BE2C (cell line): ENCODE measurements at places on chromosomes 12 and 14.

- DNase-seq: no peak
Measured at GRCh38 chr14:105088812-105089745, 23.8 kb upstream of the GPR132 start.

DNA sequence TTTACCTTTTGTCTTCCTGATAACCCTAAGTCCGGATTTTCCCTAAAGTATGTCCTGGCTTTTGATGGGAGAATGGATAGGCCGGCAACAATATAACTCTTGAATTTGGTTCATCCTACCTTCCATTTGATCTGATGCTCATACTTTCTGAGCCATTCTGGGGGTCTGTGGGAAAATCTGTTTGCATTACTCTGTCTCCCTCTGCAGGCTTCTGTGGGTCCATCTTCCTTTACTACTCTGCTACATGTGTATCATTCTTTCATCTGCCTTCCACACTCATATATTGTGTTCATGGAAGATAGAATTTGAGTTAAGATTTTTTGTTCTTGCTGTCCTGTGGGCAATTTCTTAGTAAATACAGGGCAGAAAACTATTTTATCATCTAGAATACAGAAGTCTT, 101.5 kb downstream of the NAV3 start:
- no peak for DNase-seq

DNA sequence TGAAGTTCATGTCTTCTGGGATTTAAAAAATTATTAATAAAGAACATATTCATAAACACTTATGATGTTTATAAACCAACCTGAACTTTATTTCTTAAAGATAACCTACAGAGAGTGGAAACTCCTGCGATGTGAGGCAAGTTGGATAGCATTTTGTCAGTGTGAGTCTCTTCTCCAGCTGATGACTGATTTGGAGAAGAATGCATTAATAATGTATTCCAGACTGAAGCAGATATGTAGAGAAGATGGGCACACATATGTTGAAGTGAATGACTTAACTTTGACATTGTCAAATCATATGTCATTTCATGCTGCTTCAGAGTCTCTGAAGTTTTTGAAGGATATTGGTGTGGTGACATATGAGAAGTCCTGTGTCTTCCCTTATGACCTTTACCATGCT, 7.3 kb downstream of the HELB start:
- no peak for DNase-seq

DNA sequence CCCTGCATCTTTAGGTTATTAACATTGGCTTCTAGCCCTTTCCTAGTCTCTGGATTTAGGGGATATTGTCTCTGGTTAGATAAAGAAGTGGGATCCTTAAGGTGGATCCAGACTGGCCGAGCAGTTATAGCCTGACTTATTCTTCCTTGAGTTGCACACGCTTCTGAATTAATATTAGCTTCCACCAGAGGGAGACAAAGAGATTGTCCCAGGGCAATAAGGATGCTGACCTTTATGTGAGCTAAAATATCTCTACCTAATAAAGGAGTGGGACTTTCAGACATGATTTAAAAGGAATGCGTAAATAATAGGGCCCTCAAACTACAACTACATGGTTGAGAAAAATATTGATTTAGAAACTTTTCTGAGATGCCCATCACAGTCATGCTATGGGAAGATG, 139.7 kb downstream of the SLCO1B3 start:
- DNase-seq: no peak

DNA sequence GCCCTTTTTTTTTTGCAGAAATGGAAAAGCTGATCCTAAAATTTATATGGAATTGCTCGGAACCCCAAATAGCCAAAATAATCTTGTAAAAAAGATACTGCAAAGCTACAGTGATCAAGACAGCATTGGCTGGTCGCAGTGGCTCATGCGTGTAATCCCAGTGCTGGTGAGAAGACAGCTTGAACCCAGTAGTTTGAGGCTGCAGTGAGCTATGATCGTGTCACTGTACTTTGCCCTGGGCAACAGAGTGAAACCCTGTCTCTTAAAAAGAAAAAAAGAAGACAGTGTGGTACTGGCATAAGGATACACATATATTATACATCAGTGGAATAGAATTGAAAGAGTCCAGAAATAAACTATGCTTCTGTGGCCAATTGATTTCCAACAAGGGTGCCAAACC, 5.4 kb downstream of the ITGB7 start:
- DNase-seq: no peak

GRCh38 chr12:44889162-44889561, 13.0 kb upstream of the NELL2 start:
- no peak for DNase-seq

DNA sequence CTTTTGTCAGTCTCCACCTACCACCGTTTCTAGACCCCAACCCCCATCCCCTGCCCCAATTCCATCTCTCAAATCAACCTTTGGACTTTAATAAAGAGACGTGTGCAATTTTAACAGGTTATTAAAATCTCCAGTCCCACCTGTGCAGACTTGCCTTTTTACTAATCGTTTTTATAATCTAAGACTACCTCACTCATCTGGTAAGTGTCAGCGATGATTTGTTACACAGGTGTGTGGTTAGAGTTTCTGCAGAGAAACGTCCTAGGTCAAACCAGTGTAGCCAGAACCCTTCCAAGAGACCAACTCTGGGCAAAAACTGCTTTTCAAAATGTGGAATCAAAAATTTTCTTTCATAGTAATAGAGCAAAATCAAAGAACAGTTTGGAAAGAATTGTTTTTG, 60.4 kb upstream of the PELI2 start:
- DNase-seq: no peak

GRCh38 chr12:56206452-56207166, 15.1 kb downstream of the RNF41 start:
- peak; percentile 79 for DNase-seq

- no peak for DNase-seq
Measured at GRCh38 chr14:50624447-50624846, 43.7 kb downstream of the SAV1 start.

- DNase-seq: no peak
Measured at GRCh38 chr12:102323799-102324198, 126.2 kb upstream of the PMCH start.

DNA sequence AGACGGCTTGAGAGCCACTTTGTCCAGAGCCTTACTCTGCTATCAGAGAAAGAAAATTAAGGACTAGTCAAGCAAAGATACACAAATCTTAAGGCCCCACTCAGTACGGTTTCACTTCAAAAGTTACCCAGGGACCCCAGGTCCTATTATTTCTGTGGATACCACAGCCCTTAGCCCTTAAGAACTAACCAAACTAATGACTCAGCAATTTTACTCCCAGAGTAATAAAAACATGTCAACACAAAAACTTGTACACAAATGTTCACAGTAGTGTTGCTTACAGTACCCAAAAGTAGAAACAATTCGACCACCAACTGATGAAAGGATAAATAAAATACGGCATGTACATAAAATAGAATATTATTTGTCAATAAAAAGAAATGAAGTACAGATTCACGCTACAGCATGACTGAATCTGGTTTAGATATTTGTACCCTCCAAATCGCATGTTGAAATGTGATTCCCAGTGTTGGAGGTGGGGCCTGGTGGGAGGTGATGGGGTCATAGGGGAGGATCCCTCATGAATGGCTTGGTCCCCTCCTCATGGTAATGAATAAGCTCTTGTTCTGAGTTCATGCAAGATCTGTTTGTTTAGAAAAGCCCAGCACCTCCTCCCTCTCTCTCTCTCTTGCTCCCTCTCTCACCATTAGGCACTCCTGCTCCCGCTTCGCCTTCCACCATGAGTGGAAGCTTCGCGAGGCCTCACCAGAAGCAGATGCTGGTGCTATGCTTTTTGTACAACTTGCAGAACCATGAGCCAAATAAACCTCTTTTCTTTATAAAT, 30.5 kb downstream of the AREL1 start:
- no peak for DNase-seq

DNA sequence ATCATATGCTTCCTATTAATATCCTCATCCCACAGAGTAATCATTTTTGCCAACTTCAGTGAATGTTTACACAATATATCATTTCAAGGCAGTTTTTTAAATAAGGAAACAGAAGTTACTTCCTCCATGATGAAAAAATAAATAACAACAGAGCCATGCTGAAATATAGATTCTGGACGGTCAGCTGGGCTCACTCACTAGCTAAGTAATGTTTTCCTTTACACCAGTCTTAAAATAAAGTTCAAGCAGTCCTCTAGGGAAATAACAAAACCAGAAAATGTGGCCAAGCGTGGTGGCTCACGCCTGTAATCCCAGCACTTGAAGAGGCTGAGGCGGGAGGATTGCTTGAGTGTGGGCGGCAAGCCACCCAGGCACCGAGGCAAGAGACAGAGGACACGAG, 28.7 kb downstream of the AICDA start:
- DNase-seq: no peak

DNA sequence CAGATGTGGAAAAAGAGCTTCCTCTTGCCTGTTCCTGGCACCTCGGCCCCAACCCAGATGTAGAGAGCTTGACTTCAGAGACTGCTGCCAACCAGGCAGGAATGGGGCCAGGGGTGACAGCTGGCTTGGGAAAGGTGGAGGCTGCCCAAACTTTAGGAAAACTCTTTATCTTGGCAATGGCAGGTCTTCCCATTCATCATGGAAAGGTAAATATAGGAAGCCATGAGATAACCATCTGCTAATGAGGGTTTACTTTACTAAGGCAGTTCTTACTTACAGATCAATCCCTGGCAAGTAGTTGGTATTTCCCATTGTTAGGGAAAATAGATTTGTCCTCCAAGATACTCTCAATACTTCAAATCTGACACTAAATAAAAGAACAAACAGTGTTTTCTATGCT, 143.1 kb upstream of the NUDT4 start:
- no peak for DNase-seq

DNA sequence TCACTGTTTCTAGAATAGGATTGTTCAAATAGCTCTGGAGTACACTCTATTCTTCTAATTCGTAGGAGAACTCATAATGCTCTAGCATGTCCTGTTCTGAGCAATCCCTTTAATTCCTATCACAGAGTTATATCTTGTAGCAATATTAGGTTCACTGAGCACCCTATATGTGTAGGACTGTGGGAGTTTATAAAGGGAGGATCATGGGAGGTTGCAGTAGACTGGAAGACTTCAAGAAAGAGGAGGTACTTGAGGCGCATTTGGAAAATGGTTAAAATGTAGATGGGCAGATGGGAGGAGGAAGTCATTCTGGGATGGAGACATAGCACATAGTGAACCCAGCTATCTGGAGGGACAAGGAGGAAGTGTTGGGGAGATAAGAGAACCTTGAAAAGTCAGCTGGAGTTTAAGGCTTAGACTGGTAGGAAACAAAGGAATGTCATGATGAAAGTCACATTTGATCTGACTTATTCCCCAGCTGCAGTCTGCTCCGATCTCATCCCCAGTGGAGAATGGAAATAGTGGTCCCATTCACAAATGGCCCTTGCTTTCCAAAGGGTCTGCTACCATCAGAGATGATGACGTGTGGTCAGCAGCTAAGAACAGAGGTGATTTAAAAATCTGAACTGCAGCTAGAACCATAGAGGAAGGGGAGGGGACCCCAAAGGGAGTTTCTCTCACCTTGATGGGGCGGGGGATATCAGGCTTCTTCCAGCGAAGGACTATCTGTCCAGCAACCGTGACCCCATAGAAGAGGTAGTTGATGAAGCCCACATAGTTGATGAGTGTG, 10.1 kb upstream of the CEBPE start:
- no peak for DNase-seq

- DNase-seq: no peak
Measured at GRCh38 chr12:25100194-25101091, 94.5 kb downstream of the DNAI7 start.

DNA sequence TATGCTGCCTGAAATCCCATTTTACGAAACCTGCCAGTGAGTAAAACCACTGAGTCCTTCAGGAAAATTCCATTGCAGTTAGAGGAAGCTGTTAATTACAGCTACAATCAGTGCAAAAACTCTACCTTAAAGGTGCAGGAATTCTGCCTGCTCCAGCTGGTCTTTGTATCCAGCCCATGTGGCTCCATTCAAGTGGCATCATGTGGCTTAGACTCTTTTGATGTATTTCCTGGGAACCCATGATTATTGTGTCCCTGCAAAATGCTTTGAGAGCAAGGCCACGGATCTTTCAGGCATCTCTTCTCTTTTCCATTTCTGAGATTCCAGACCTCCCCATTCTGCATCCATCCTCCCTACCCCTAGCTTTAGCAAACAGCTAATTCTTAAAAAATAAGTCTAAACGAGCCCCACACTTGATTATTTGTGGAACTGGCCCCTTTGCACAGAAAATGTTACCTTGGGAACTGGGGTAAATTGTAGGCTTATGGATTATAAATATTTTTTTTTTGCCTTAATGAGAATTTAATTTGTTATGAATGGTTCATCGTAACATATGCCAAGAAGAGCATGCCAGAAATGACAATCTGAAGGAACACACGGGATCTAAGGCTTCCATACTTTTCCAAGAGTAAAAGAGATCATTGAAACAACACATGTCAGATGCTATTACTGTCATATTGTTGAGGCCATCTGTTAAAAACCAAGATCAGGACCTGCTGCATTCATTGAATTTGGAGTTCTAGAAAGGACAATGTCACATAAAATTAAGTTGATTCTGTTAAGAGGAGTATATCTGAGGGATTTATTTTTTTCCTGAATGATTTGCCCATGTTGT, 144.6 kb downstream of the TPH2 start:
- DNase-seq: no peak

- DNase-seq: no peak
Measured at GRCh38 chr12:131102991-131103668, 149.4 kb downstream of the ADGRD1 start.

DNA sequence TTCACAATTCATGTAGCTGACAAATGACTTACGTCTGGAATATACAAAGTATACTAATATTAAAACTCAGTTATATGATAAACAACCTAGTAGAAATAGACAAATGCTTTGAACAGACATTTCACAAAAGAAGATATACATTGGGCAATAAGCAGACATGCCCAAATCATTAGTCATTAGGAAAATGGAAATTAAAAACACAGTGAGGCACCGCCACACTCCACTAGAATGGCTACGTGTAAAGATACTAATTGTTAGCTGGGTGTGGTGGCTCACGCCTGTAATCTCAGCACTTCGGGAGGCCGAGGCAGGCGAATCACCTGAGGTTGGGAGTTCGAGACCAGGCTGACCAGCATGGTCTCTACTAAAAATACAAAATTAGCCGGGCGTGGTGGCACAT, 248.9 kb upstream of the TMEM132C start:
- no peak for DNase-seq

GRCh38 chr14:90204516-90204915, 51.8 kb upstream of the PSMC1 start:
- no peak for DNase-seq

- DNase-seq: no peak
Measured at GRCh38 chr14:69002069-69002468, 23.0 kb upstream of the ACTN1 start.

- DNase-seq: no peak
Measured at GRCh38 chr12:92370828-92371227, 225.2 kb upstream of the BTG1 start.

DNA sequence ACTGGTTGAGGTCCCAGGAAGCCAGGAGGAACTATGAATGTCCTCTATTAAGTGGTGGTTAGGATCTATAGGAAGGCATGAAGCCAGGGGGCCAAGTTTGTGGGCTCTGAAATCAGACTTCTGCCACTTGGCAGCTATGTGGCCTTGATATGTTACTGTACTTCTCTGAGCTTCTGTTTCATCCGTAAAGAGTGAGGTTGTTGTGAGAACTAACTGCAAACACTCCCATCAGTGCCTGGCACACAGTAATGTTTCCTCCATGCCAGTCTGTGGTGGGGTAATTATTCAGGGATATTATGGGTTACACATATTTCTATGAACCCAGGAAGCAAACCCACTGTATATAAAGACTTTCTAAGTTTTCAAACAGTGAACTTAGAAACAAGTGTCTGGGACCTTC, 57.4 kb downstream of the PLXNC1 start:
- no peak for DNase-seq
